Ovary (tissue), 10 donors: ENCODE measurements at places on chromosomes 16 and 17. TPM values are rescaled to one million over a fixed set of nuclear protein-coding genes. Genes with fewer than 3 reads are reported as not detected.

DNA sequence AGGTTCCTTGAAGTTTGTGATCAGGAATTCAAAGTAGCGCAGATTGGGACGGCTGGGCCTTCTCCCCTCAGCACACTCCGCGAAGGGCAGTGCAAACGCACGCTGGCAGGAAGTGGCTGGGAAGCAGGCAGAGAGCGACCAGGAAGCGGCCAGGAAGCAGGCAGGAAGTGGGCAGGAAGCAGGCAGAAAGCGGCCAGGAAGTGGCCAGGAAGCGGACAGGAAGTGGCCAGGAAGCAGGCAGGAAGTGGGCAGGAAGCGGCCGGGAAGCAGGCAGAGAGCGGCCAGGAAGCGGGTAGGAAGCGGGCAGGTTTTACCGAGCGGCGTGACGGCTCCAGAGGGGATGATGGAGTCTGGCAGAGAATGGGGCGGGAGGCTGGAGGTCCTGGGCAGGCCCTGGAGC, 3.2 kb downstream of the DPEP1 start:
- H3K27ac ChIP-seq, result no peak overlapping the region
- DNase-seq, result no peak
- no peaks in the 10 kb centered on the region for H3K36me3 ChIP-seq
- no peak overlapping the region for H3K4me3 ChIP-seq
- H3K27me3 ChIP-seq, result no peaks in the 10 kb centered on the region

DNA sequence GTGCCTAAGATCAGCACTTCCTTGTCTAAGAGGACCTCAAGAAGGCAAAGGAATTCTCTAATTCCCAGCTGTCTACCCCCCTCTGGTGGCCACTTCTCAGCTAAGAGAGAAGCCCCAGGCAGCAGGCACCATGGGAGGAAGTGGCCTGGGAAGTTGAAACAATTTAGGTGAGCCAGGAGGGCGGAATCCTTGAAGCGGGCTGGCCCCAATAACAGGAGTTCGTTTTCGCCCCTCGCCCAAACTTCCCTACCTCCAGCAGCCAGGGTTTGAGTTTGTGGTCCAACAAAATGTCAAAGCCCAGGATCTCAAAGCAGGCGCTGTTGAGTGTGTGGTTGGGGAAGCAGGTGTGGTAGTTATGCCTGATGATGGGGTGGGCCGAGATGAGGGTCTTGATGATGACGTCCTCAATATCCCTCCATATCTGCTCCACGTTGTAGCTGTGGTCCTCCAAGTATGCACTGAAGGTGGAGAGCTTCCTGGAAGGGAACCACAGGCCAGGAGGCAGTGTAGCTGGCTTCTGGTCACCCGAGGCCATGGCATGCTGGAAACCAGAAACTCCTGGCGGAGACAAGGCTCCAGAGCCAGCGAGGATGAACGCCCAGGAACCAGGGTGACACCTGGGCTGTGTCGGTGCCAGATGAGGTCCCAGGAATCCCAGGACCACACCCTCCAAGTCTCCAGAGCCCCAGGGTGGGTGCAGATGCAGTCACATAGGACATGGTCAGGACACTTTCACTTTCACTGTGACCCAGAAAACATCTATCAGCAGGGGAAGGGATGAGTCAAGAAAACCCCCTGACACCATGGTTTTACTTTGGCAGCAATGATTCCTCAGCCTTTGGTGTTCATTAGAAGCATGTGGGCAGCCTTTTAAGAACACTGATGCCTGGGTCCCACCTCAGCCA, 25.6 kb downstream of the TTLL6 start:
- no peaks in the 10 kb centered on the region for H3K27me3 ChIP-seq
- H3K36me3 ChIP-seq, result no peaks in the 10 kb centered on the region
- H3K4me1 ChIP-seq, result no peaks in the 10 kb centered on the region

GRCh38 chr16:76654088-76654820, 377.1 kb downstream of the CNTNAP4 start:
- H3K27me3 ChIP-seq, result no peaks in the 10 kb centered on the region
- no peak overlapping the region for H3K27ac ChIP-seq
- H3K4me3 ChIP-seq, result no peak overlapping the region
- no peaks in the 10 kb centered on the region for H3K4me1 ChIP-seq

DNA sequence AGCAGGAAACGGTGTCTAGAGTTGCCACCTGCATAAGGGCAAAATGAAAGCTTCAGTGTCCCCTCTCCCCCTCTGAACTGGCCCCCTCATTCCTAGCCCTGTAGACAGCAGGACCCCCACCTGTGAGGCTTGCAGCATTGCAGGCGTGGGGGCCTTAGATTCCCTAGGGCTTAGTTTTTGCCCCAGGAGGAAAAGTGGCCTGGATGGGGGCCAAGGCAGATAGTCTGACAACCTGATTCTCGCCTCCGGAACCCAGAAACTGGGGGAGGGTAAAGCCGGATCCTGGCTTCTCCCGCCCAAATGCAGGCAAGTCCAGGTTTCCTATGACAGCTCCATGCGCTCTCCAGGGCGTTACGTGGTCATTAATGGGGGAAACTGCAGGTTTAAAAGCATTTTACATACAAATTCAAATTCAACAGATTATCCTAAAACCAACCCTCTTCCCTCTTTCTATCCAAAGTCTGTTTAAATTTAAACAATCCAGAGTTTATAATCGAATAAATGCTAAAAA, 678 bp upstream of the HOXB6 start:
- H3K27ac ChIP-seq, result no peak overlapping the region
- peaks cover 5% of the 10 kb centered on the region for H3K27me3 ChIP-seq
- DNase-seq, result no peak
- H3K36me3 ChIP-seq, result no peaks in the 10 kb centered on the region
- peaks cover 1% of the 10 kb centered on the region for H3K4me1 ChIP-seq
- no peak overlapping the region for H3K4me3 ChIP-seq

The HOXB7 gene
- total RNA-seq, result 1.3 TPM
